ENCODE measurements at places on chromosomes 2 and 18.

DNA sequence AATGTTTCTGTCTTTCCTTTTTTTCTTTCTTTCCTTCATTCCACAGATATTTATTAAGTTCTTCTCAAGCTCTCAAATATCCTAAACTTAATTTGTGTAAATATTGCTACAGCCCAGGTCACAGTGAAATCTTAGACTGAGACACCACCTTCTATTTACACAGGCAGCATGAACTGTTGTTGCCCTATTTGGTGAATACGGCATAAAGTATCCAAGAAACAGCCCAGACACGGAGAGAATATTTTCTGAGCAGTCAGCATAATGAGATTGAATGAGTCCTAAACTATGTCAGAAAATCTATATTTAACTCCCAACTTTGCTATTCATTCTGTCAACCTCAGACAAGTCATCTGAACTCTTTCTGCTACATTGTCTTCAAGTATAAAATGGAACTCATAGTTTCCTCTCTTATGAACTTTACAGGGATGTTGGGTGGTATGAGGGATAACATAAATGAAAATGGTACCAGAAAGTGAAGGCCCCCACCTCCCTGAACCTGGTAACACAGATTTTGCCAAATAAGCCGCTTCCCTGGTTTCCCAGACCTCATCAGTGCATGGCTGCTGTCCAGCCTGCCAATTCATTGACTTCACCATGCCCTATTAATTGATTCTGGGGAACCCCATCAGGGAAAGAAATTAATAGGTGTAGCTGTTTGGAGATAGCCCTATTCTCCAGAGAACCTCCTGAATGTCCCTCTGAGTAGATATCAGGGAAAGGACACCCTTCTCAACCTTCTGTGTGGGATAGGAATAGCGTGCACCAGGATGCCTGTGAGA lies 235.9 kb downstream of the SETBP1 start:
- H3K27me3 ChIP-seq = no peaks in the 10 kb centered on the region
- no peaks in the 10 kb centered on the region for H3K36me3 ChIP-seq
- H3K4me3 ChIP-seq = no peak overlapping the region
- no peaks in the 10 kb centered on the region for H3K4me1 ChIP-seq
- H3K27ac ChIP-seq = no peak overlapping the region
- DNase-seq = peak; percentile 35

GRCh38 chr2:101949304-101949703 lies 42.5 kb upstream of the IL1R2 start:
- DNase-seq = no peak
- no peaks in the 10 kb centered on the region for H3K27me3 ChIP-seq
- no peak overlapping the region for H3K4me3 ChIP-seq
- H3K27ac ChIP-seq = no peak overlapping the region
- no peaks in the 10 kb centered on the region for H3K4me1 ChIP-seq
- H3K36me3 ChIP-seq = no peaks in the 10 kb centered on the region

- no peak overlapping the region for H3K27ac ChIP-seq
- H3K27me3 ChIP-seq = no peaks in the 10 kb centered on the region
- no peaks in the 10 kb centered on the region for H3K4me1 ChIP-seq
- H3K4me3 ChIP-seq = no peak overlapping the region
- H3K36me3 ChIP-seq = no peaks in the 10 kb centered on the region
Observed at GRCh38 chr18:10293966-10294365, 160.5 kb upstream of the APCDD1 start.

- H3K27me3 ChIP-seq = 0 out of 2 replicates have a peak, but pooled peaks cover 11% of the 10 kb centered on the region
- H3K27ac ChIP-seq = no peak overlapping the region
- no peaks in the 10 kb centered on the region for H3K4me1 ChIP-seq
- H3K4me3 ChIP-seq = no peak overlapping the region
- DNase-seq = no peak
Observed at GRCh38 chr2:48774251-48774650, 18.7 kb upstream of the LHCGR start.

DNA sequence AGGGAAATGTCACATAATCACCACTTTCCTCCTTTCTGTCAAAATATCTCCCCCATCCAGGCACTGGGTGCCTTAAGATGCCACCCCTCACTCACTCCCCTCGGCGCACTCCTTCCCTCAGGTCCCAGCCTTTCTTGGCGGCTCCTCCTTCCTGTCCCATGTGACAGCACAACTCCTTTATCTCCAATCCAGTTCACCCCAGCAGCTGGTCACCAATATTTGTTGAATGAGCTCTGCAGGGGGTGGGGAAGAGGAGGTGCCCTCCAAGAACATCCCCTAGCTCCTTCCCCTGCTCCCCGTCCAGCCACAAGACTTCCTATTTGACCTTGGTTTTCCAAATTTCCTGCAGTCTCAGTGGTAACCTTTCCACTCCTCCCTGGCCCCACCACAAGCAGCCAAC lies 31.6 kb upstream of the ID2 start:
- no peak overlapping the region for H3K27ac ChIP-seq
- H3K4me3 ChIP-seq = no peak overlapping the region
- DNase-seq = no peak
- no peaks in the 10 kb centered on the region for H3K4me1 ChIP-seq
- no peaks in the 10 kb centered on the region for H3K36me3 ChIP-seq
- peaks cover 50% of the 10 kb centered on the region for H3K27me3 ChIP-seq

All from PC-9 (cell line).